ENCODE measurements at places on chromosomes 16 and 17.
A peak's percentile ranks its signal among the peaks of the same experiment; 100 is the strongest.

DNA sequence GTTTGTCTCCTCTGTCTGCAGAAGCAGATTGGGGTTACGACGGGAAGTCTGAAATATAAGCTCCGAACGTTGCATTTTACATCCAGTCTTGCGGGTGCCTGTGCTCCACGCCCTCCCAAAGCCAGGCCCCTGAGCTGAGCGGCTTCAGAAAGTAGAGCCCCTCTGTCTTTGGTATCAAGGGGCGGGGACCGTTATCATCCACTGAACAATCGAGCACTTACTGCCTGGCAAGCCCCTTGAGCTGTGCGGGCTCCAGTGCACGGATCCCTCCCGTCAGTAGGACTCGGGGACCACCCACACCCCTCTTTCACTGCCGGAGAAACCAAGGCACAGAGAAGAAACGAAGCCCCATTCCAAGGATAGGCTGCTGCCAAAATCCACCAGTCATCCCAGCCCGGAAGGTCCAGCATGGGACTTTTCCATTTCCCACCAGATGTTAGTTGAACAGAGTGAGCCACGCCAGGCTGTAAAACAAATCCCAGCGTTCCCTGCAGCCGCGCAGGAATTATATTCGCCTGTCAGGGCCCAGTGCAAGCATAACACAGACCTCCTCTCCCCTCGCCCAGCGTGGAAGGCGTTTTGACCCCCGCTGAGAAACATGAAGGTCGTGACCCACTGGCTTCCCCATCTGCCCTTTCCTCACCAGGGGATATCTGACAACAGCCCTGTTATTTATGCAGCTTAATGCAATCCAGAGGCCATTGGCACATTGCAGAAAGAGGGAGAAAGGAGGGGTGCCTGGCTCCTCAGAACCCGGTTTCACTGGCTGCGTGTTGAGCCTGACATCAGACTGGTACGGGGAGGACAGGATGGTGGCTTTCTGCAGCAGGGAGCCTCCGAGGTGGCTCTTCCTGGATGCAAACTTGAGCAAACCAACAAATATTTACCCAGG, 212.2 kb upstream of the FOXF1 start:
- no peak for DNase-seq

GRCh38 chr17:33209671-33210070, 83.4 kb downstream of the ASIC2 start:
- DNase-seq = no peak

DNA sequence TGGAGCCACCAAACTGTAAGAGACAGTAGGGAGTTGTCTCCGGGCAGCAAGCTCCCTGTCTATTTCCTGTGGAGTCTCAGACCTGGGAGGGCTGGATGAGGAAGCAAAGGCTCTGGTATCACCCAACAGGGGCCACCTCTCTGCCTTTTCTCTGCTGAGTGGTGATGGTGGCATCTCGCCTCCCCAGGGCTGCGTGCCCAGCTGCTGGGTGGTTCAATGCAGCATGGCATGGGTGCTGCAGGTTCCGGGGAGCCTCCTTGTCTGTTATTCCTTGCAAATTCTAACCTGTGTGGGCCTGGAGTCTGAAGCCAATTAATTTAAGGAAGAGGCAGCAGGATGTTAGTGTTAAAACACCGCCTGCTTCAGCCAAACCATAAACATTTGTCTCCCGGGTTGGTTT, 78.2 kb downstream of the CCDC182 start:
- DNase-seq = no peak

DNA sequence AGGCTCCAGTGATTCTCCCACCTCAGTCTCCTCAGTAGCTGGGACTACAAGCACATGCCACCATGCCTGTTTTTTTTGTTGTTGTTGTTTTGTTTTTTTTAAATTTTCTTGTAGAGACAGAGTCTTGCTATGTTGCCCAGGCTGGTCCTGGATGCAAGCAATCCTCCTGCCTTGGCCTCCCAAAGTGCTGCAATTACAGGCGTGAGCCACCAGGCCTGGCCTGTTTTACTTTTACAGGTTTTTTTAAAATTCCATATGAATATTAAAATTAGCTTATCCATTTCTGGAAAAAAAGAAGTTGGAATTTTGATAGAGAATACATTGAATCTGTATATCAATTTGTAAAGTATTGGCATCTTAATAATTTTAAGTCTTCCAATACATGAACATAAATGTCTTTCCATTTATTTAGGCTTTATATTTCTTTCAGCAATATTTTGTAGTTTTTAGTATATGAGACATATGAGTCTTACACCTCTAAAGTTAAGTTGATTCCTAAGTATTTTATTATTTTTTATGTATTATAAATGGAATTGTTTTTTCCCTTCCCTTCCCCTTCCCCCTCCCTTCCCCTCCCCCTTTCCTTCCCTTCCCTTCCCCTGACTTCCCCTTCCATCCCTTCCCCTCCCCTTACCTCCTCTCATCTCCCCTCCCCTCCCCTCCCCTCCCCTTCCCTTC, 323.5 kb upstream of the SALL1 start:
- DNase-seq = no peak

GRCh38 chr16:53745753-53746266, 41.9 kb downstream of the FTO start:
- no peak for DNase-seq

DNA sequence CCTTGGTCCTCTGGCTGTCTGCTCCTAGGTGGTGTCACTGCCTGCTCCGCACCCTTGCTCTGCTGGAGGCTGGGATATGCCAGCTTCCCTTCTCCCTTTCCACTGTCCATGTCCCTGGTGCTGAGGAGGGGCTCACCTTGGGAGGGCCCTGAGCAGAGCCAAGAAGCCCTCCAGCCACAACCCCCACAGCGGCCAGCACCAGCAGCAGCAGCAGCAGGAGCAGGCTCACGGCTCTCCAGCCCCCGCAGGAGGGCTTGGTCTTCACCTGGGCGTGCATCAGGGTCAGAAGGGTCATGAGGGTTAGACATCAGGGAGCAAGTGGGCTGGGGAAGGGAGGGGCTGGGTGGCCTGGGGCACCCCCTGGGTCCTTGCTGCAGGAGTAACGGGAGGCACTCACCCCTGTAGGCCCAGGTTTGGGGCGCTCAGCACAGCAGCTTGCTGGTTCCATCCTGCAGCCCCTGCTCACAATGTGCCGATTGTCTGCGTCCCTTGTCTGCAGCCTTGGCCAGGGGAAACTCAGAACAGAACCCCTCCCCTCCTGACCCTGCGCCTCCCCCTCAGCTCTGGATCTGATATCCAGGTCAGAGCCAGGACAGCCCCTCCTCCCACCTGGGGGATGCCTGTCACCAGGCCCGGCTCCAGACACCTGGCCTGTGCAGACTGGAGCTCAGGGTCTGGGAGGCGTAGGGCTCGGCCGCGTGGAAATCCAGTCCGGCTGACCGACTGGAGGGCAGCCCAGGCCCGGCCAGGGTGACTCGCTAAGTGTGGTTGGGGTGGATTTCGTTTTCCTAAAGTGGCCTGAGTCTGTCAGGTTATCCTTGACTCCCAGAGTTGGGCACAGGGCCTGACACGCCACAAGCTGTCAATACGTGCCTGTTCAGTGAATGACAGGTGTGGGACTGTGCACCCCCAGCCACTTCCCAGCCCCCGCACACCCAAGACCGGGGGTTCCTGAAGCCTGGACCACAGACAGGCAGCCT, at the start of gene BRICD5:
Gene BRICD5, minus strand, starts transcription at position 478 of the 980 bp plus-strand sequence. Its CDS starts 30 bp downstream, at position 448.
- DNase-seq = no peak

DNA sequence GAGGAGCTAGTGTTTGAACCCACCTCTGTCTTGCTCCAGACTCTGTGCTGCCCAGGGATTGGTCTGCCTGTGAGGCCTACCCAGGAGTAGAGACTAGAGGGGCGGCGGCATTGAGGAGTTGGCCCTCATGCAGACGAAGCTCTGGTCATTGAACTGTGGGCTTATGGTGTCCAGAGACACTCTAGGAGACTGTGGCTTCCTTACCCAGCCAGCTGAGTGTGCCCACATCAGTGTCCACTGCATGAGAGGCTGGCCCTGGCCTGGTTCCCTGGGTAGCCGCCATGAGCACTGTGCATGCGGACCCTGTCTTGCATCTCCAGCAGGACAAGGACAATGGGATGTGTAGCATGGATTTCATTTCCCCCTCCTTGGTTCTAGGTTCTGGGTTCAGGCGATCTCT, 14.0 kb downstream of the SGSM2 start:
- no peak for DNase-seq

- peak; percentile 65 for DNase-seq
These were observed at the start of gene USP10 for GRCh38 chr16:84699712-84700445. USP10 (plus strand) TSS chr16:84700000; CDS start chr16:84700091, 91 bp downstream.

DNA sequence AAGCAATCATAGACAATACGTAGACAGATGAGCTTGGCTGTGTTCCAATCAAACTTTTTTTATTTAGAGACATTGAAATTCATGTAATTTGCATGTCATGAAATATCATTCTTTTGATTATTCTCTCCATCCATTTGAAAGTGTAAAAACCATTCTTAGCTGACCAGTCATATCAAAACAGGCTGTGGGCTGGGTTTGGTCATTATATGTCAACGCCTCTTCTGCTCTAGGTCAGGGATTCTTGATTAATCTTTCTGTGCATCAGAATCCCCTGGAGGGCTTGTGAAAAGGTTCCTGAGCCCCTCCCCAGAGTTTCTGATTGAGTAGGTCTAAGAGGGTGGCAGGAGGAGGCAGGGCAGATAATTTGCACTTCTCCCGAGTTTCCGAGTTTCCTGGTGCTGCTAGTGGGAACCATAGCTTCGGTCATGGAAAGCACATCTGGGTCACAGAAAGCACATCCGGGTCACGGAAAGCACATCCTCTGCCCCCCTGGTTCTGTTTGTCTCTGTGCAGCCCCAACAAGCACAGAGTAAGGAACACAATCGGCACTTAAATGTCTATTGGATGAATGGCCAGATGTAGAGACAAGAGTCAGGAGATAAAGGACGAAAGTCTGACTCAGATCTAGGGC, 16.4 kb downstream of the PIMREG start:
- DNase-seq = no peak

- no peak for DNase-seq
These were observed 82.3 kb upstream of the CBX4 start for GRCh38 chr17:79921411-79922115.
